Kasumi-1 (cell line): ENCODE measurements at places on chromosomes 2 and 18.

DNA sequence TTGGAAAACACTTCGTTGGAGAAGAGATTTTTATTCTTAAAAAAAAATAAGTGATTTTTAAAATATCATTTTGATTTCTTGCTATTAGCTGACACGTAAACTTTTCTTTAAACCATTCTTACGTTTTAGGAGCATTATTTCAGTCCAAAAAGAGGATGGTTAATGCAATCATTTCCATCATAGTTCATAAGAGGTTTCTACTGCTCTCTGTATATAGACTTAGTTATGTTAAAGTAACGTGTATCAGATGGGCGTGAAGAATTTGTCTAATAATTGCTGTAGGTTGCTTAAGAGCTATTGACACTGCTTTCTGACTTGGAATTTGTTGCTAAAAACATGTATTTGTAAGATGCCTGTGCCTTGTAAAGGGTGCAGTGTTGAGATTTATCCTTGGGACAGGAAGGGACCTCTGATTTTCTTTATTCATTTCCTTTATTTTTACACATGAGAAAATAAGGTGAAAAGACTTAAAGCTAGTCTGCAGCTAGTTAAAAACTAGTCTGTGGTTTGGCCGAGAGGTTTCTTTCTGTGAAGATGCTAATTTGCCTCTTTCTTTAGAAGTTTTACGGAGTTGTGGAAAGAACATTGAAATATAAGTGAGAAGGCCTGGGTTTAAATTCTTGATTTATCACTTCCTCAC, 2.9 kb downstream of the ANKRD12 start:
- DNase-seq, result no peak

- DNase-seq, result no peak
These were observed 44.6 kb downstream of the SLC35F5 start for GRCh38 chr2:113711851-113712250.

DNA sequence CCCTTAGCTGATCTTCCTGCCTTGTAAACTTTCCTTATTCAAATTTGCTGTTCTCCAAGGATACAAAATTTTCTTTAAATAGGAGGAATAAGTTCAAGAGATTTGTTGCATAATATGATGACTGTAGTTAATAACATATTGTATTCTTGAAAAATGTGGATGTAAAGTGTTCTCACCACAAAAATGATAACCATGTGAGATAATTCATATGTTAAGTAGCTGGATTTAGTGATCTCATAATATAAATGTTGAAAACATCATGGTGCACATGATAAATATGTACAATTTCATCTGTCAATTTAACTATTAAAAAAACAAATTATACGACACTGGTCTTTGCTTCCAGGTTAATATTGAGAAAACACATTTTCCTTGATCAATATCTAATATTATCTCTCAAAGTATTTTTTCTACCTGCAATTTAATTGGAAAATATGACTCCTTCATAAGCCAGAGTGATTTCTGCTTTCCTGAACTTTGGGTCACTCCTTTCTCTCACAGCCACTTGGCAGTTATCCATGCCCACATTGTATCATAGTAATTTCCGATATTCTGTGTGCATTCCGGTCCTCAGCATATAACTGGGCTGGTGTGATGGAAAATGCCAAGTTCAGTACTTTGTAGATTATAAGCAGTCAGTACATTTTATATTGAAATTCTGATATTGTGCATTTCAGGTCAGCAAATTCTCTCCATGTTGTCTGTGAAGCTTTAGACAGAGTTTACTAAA, 152.6 kb downstream of the GULP1 start:
- no peak for DNase-seq

GRCh38 chr2:85470850-85471800, 52.6 kb downstream of the SH2D6 start:
- no peak for DNase-seq

DNA sequence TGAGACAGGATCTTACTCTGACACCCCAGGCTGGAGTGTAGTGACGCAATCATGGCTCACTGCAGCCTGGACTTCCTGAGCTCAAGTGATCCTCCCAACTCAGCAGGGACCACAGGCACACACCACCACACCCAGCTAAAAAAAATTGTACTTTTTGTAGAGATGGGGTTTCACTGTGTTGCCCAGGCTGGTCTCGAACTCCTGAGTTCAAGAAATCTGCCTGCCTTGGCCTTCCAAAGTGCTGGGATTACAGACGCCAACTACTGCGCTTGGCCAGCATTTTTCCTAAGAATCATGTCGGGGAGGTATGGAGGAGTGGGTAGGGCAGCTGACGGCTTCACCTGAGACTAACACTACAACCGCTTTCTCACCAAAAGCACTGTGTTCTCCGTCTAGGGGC, 50.4 kb downstream of the CYP26B1 start:
- DNase-seq, result no peak

- DNase-seq, result no peak
These were observed 85.8 kb upstream of the SETBP1 start for GRCh38 chr18:44594799-44595467.

DNA sequence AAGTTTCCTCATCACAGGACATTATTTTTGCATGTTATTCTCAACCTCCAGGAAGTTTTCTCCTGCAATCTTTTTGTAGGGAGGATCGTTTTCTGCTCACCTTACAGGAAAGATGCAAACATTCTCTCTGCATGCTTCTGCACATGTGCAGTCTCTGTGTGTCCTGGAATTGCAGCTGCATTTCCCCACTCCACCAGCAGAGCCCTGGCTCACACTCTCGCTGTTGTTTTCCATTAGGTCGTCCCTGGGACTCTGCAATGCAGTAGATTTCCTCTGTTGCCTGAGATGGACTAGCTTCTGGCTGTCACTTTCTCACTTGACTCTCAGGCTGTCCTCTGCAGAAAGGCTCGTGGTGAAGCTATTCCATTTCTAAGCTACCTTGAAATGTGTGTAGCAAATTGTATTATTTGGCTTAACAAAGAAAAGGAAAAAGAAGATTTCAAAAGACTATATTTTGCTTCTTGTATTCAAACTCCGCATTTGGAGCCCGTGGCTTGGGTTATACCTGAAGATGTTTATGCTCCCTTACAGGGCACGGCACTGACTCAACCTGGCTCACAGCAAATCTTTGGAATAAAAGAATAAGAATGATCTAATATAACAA, 346.7 kb downstream of the RAD51AP2 start:
- DNase-seq, result peak; percentile 64

- DNase-seq, result no peak
These were observed 78.9 kb downstream of the EHD3 start for GRCh38 chr2:31312898-31313297.

DNA sequence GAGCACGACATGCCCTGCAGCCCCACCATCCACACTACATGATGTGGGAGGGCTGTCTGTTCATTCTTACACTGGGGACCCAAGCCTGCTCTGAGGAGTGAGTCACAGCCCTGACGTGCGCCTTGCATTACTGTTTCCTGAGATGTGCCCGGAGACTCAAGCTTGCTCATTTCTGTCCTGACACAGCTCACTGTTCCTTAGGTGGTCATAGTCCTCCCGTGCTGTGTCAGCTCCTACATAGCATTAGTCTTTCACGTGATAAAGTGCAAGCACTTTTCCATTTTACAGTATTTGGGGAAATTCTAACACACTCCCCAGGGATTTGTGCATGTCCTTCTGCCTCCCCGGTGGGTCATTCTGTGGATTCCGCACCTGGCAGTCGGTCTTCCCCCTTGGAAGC, 46.2 kb upstream of the TRIM43B start:
- no peak for DNase-seq

DNA sequence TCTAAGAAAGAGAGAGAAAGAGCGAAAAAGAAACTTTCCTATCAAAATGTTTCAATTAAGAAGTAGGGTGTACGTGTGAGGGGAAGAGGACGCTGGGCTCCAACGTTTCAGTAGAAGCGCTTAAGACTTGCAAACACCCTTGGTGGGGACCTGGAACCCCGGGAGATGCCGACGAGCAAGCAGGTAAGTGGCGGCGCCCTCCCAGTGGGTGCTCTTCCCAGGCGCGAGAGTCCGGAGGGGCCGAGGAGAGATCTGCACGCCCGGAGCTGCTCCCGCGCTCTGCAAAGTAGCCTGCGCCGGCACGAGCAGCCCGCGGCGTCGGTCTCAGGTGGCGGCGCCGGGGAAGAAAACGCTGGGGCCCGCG, 678 bp upstream of the OTX1 start:
- DNase-seq, result peak; percentile 51
